ENCODE measurements at places on chromosomes 6 and 20.

DNA sequence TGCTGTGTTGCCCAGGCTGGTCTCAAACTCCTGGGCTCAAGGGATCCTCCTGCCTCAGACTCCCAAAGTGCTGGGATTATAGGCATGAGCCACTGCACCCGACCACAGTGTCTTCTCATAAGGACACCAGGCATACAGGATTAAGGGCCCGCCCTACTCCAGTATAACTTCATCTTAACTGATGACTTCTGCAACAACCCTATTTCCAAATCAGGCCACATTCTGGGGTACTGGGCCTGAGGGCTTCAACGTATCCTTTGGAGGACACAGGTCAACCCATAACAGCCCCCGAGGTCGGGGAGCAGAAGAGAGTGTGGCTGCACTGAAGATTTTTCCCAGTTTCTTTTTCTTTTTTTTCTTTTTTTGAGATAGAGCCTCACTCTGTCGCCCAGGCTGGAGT, 39.7 kb downstream of the SUN5 start:
- DNase-seq = no peak

DNA sequence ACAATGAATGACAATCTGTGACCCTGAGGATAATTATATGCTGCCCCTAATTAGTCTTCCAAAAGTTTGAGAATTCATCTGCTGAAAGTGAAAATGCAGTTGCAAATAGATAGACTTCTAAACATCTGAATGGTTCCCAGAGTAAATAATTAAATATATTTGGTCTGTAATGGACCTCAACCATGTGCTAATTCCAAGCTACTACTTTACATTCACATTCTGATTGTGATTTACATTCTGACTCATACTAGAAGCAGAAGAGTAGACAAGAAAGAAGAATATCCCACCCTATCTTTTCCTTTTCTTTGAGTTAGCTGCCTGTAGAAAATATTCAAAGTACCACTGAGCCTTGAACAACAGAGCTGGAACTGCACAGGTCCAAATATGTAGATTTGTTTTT, 80.8 kb downstream of the PTPRK start:
- peak; percentile 15 for DNase-seq

DNA sequence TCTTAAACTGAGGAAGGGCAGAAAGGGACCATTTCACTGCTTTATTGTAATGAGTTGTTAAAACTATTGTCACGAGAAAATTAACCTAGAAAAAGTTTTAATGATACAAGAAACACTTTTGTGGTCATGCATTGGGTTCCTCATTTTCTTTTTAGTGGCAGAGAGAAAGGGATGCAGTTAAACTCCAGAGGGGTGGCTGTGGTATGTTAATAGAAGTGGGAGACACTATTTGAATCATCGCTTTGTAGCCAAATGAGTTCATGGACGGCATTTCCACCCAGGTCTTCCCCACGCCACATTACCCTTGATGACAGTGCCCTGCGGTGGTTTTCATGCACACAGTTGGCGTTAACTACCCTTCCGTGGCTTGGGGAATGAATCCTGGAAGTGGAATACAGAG, 235.6 kb downstream of the PLCB1 start:
- DNase-seq = no peak

DNA sequence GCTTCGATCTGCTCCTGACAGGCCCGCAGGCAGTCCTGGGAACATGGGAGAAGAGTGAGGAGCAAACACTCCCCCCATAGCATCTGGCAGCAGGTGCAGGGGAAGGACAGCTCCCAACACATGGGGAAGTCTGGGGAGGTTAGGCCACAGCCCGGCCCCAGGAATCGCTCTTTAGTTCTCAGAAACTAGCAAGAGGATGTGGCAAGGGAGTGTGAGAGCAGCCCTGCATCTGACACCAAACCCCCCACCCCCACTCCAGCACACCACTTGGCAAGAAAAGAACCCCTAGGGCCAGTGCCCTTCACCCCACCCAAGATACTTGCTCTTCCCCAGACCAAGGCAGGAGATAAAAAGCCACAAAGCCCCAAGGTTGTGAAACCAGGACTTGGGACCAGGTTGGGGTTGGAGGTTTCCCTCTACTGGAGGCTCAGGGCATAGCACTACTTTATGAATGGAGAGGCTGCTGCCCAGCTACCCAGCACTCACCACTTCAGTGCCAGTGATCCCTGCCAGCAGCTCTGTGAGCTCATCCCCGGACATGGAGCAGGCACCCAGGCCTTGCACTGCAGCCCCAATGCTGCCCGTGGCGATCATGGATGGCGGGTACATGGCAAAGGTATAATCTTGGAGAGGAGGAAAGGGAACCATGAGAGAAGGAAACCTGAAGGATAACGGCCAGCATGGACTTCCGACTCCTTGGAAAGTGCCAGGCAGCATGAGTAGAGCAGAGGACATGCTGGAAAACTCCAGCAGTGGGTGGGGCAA, 5.4 kb downstream of the CCND3 start:
- DNase-seq = peak; percentile 59

- DNase-seq = no peak
Observed at GRCh38 chr6:44787254-44787834, 399.8 kb downstream of the CDC5L start.

GRCh38 chr6:37946057-37946456, 126.5 kb downstream of the ZFAND3 start:
- DNase-seq = no peak

DNA sequence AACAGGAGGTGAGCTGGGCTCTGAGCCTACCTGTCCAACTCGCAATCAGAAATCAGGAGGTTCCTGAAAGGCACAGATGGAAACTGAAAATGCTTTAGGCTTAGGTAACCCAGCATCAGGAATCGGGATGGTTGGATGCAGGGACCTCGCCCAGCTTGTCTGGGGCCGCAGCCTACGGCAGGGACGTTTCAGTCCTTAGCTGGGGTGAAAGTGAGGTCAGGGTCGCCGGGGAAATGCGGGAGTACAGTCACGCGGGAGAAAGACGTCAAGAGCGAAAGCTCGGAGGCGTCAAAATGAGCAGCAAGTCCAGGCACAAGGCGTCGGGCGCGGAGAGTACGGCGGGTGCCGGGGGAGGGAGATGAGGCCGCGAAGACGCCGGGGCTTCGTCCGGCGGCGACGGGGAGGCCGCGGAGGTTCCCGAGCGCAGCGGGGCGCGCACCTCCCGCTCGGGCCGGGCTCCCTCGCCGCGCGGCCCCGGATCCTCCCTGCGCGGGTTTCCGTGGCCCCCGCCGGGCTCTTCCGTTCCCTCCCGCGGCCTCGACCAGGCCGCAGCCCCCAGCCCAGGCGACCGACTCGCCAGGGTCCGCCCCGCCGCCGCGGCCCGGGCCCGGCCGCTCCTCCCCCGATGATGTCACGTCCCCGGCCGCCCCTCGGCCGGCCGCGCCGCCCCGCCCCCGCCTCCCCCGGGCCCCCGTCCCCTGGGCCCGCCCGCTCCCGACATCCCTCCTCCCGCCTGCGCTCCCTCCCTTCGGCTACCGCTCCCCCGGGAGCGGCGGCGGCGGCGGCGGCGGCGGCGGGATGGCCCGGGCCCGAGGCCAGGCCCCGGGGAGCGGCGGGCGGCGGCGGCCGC, at the start of gene EBF4:
Gene EBF4, plus strand, starts transcription at position 745 of the 850 bp plus-strand sequence. CDS start 866 bp downstream, outside the sequence.
- no peak for DNase-seq

GRCh38 chr6:97644353-97644752, 361.3 kb upstream of the MMS22L start:
- no peak for DNase-seq

GRCh38 chr6:97282238-97282725, 734 bp downstream of the MMS22L start:
- DNase-seq = no peak

GRCh38 chr6:118625833-118626232, 25.6 kb downstream of the CEP85L start:
- DNase-seq = no peak

- no peak for DNase-seq
Observed at GRCh38 chr6:79470728-79471127, 66.5 kb downstream of the LCA5 start.

DNA sequence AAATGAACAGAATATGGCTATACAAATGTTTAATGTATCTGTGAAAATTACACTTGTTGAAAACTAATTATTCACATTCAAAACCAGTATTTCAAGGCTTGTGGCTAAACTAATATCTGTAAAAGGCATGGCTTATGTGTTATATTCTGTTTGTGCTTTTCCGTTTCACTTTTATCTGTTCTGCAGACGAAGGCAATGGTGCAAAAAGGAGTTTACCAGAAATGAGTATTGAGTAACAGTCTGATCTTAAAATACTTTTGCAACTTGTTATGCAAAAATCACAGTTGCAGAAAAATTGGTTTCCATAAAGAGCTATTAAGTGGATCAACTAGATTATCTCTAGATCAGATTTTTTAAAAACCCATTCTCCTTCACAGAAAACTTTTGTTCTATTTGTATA, 9.4 kb upstream of the STX11 start:
- DNase-seq = no peak

- no peak for DNase-seq
Observed at GRCh38 chr6:79841577-79842375, 105.6 kb downstream of the ELOVL4 start.

- DNase-seq = no peak
Observed at GRCh38 chr6:143498428-143498827, 13.1 kb downstream of the FUCA2 start.

DNA sequence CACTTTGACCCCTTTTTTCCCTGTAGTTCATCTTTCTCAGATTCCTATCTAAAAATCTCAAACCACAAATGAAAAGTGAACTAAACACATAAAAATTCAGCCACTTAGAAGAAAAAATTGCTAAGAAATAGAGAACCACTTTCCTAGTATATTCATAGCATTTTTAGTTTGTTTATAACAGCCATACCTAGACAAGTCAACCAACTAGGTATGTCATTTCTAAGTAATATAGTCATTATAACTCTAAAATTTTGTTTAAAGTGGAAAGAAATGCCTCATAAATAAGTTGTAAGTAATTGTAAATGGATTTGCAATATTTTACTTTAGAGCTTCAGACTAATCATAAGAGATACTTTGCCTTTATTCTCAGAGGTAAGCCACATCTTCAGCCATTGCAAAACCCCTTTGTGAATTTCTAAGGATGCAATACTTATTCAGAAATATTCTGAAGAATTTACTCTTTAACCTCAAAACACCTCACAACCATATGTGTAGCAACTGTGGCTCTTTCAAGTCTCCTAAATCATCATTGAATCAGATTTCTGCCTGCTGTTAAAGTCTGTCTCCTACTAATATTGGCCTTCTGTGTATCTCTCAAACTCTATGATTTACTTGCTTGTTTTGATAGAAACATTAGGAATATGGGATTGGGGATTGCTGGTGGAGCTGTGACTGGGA, 6.9 kb upstream of the SUMO4 start:
- no peak for DNase-seq

GRCh38 chr20:8116067-8116811, 15.8 kb upstream of the PLCB1 start:
- DNase-seq = no peak

GRCh38 chr6:7730784-7731227, 4.9 kb downstream of the BMP6 start:
- no peak for DNase-seq

GRCh38 chr6:170459451-170459850, 93.7 kb downstream of the PSMB1 start:
- no peak for DNase-seq

- peak; percentile 43 for DNase-seq
Observed at GRCh38 chr6:84645563-84646266, 118.7 kb downstream of the TBX18 start.

DNA sequence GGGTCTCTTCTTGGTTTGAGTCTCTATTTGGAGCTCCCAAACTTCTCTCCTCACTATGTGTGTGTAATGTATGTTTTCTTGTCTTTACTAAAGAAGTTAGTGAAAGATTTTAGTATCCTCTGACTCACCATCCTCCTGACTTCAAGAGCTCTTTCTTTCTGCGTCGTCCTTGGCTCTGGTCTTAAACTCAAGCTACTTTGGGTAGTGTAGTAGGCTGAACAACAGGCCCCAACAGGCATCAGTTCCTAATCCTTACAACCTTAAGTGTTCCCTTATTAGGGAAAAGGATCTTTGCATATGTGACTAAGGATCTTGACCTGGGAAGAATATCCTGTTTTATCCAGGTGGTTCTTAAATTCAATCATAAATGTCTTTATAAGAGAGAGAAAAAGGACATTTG, 810.2 kb downstream of the MAFB start:
- no peak for DNase-seq

DNA sequence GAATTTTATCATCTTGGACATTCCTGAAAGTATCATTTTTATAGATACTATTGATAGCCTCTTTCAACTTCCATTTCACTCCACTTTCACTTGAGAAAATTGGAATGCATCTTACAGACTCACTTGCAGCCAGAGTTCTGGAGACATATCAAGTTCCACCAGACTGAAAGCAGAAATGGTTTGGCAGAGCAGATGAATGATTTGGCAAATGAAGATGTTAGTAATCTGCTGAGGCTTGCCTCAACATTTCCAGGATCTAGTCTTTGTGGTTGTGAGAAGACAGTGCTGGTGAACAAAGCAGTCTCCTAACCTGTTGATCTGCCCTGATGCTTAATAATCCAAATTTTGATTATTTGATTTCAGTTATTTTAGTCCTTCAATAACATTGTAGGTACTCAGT, 202.6 kb downstream of the TRDN start:
- DNase-seq = peak; percentile 7

- no peak for DNase-seq
Observed at GRCh38 chr6:130959951-130960350, 103.1 kb downstream of the EPB41L2 start.

- no peak for DNase-seq
Observed at GRCh38 chr6:41181566-41181965, 18.6 kb upstream of the TREM2 start.

GRCh38 chr6:169783401-169783800, 32.0 kb downstream of the ERMARD start:
- DNase-seq = no peak

DNA sequence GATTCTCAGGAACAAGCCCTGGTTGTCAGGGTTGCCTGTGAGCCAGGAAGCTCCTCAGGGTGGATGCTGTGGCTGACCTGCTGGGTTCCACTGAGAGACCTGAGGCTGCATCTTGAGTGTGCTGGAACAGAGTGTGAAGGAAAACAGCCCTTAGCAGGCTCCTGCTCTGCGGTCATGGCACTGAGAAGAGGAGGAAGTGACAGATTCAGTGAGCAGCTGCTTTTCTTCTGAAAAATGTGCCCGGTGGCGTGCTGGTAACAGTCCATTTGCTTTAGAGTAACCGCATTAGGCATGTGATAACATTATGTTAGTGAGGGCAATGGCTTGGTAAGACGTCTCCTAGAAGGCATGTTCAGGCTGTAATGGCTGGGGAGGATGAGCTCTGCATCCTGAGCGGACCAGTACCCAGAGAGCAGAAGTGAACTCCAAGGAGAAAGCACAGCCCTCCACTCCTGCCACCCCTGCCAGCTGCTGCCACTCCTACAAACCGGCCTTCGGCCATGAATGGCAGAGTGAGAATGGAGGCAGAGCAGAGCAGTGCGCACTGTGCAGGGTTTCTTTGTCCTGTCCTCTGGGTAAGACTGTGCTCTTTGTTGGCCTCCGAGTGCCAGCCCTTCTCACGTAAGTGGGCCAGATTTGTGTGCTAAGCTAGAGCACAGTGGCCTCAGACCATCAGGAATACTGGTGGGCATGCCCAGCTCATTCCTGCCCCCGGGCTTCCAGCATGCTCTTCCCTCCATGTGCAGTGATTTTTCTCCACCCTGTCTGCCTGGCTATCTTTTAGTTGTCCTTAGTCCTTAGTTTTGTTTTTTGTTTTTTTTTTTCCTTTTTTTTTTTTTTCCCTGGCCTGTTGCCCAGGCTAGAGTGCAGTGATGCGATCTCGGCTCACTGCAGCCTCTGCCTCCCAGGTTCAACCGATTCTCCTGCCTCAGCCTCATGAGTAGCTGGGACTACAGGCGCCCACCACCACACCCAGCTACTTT, 98.1 kb upstream of the VSTM2L start:
- no peak for DNase-seq

GRCh38 chr6:13681305-13682061, 30.2 kb downstream of the RANBP9 start:
- no peak for DNase-seq

Measured in NCI-H446 treated with DMSO at 0.1 percent for 48 hours (cell line).